ENCODE measurements at places on chromosomes 11 and 22.

- no peak for DNase-seq
These were observed 481.4 kb downstream of the ETS1 start for GRCh38 chr11:128105950-128106349.

GRCh38 chr11:22666688-22667439 lies 453 bp downstream of the GAS2 start:
- no peak for DNase-seq

DNA sequence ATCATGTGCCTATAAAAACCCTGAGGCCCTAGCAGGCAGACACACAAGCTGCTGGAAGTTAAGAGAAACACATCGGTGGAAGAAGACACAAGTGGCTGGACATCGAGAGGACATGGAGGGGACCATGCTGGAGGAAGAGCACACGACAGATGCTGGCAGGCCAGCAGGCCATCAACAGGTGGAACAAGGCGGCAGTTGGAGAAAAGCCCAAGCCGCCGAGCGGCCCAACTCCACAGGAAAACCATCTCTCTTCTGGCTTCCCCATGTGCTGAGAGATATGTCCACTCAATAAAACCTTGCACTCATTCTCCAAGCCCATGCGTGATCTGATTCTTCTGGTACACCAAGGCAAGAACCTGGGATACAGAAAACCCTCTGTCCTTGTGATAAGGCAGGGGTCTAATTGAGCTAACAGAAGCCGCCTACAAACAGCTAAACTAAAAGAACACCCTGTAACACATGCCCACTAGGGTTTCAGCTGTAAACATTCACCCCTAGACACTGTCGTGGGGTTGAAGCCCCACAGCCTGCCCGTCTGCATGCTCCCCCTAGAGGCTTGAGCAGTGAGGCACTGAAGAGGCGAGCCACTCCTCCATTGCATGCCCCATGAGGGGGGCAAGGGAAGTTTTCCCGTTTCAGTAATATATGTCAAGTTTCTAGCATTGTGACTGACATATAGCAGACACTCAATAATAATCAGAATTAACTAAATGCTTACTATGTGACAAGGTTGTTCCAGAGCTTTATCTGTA lies 39.0 kb upstream of the MMP20 start:
- DNase-seq = no peak

GRCh38 chr11:7894251-7894650 lies 36.8 kb downstream of the OR10A6 start:
- no peak for DNase-seq

- no peak for DNase-seq
These were observed 87.1 kb upstream of the CSNK2A3 start for GRCh38 chr11:11440144-11440543.

GRCh38 chr11:66720899-66721470 lies 8.0 kb downstream of the SPTBN2 start:
- no peak for DNase-seq

DNA sequence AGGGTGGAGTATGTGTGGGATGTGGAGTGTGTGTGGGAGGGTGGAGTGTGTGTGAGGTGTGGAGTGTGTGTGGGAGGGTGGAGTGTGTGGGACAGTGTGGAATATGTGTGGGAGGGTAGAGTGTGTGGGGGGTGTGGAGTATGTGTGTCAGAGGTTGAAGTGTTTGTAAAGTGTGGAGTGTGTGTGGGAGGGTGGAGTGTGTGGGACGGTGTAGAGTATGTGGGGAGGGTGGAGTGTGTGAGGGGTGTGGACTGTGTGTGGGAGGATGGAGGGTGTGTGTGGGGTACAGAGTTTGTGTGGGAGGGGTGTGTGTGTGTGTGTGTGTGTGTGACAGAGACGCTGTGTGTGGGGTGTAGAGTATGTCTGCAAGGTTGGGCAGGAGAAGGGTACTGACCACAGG lies 355.5 kb downstream of the CADM1 start:
- no peak for DNase-seq

DNA sequence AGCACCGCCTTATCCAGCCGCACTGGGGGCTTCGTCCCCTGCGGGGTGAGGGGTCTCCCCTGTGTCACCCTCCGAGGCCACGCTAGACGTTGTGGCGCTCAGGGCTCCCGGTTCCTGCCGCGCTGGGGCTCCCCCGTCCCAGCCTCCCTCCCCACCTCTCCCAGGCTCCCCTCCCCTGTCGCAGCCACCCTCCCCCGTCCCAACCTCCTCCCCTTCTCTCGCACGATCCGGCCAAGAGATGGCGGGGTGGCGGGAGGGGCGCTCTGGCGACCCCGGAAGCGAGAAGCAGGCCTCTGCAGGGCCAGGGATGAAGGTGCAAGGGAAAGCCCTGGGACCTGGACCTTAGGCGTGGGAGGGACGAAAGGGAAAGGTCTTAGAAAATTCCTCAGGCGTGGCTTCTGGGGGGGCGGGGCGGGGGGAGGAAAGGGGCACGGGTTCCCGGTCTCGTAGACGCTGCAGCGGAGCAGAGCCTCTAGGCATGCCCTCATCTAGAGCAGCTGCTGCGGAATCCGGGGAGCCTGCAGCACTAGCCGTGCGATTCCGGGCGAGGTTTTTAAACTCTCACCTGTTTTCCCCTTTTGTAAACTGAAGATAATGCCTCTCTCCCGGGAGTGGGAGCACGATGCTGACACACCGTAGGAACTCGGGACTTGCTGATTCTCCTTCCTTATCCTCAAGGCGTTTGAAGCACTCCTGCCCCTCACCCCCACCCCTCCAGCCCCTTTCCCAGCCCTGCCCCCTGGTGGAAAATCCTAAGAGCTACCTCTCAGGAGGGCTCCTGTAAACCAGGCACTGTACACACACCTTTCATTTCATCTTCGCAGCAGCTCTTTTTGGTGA lies 14.4 kb downstream of the KCNJ5 start:
- peak; percentile 38 for DNase-seq

DNA sequence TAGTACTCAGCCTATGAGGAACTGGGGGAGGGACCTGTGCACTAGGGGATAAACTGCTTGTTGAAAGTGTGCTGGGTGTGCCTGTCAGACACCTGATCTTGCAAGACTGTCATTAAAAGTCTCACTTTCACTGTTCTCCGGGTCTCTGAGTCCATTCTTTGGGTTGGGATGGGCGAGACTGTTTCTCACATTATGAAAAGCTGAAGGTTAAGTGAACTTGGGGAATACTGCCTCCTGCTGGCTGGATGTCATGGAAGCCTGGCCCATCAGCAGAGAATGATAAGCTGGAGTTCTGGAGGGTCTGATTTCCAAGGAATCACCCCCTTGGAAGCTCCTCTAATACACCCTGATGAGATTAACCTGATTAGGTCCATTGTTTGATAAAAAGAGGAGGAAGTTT lies 9.0 kb upstream of the VPREB1 start:
- peak; percentile 49 for DNase-seq

GRCh38 chr11:64970731-64971151 lies 1.2 kb downstream of the MAJIN start:
- no peak for DNase-seq

DNA sequence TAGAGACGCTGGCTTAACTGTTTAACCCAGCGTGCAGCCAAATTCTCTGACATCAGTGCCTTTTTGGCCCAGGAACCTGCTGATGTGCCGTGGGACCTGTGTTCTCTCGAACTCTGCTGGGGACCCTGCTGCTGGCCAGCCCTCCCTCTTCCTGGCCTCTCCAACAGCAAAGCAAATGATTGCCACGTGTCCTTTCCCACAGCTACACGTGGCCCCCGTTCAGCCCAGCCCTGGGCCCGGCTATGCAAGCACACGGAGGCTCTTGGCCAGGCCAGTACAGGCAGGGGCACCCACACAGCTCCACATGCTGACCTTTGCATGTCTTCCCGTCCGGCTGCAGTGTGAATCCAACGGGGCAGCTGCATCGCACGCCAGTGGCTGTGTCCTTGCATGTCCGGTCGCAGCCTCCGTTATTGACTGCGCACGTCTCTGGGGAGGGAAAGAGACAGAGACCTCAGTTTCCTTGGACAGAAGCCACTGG lies 51.6 kb upstream of the TTLL12 start:
- no peak for DNase-seq

DNA sequence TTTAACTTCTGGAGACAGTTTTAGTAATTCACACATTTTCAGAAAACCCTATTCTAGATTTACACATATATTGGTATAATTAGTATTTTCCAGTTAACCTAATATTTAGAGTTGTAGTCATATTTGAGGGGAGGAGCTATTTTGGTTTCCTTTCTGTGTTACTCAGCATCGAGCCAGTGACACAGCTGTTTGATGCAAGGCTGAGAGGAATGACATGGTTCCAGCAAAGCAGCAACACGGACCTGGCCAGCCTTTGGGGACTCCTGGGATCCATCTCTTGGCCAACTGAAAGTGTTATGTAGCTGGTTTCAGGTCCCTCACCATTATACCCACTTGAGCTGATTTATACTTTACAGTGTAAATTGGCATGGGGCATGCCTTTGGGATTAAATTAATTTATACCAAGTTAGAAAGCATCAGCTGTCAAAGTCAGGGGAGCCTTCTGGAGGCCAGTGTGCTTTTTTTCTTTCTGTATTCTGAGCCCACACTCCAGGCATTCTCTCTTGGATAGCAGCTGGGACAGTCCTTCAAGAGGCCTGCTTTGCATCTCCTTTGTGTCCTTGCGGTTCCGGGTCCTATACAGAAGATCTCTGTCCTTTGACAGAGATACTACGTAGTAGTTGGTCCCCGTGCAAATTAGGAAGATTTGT lies 91.3 kb upstream of the SLC25A18 start:
- DNase-seq = peak; percentile 13

DNA sequence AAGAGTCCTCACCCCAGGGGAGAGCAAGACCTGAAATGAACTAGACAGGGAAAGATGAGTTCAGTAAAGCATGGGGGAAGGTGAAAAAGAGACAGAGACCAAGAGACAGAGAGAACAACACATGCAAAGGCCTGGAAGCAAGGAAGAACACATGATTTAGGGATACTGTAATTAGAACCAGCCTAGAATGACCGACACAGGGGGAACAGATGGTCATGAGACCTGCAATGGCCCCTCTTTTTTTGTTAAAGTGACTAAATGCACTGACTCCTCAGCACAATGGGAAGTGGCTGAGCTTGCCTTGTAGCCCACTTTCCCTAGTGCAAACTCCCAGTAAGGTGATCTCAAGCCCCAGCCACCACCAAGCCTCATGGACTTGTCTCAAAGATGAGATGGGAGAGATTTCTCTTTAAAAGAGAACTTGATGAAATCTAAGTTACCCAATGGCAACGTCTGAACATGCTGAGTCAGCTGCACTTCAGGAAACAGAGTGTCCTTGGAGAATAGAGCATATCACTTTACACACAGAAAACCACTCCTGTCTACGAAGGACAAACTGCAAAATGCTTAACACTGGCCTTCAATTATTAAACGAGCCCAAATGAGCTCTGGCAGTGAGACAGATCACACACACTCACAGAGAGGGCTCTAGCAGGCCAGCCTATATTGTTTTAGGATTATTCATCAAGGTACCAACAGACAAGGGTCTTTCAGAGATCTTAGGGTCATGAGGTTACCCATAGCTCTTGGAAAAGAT lies 91.0 kb downstream of the SERGEF start:
- peak; percentile 25 for DNase-seq

DNA sequence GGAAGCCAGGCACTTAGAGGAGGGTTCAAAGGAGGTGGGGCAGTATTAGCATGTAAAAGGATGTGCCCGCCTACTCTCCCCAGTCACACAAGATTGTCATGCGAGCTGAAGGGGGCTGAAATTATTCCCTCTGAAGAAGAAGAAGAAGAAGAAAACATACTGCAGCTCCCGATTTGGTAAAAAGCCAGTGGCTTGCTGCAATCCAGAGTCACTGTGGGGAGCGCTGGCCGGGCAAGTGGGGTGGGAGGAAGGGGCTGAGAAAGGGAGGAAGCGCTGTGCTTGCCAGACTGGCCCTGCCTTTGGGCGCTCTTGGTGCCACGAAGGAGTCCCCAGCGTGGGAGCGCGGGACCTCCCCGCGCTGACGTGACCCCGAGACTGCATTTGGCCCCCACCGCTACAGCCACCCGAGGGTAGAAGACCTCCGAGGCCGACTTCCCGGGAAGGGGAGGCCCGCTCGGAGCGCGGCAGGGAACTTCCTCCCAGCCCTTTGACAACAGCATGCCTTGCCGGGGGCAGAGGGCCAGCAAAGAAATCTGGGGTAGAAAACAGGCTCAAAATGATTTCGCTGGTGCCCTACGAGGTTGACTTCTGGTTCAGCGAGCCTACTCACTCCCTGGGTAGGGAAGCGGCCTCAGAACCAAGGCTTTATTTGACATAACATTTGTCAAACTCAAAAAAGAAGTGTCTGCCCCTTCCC lies 906.3 kb downstream of the DLG2 start:
- no peak for DNase-seq

GRCh38 chr22:40397396-40397795 lies 27.0 kb downstream of the SGSM3 start:
- DNase-seq = no peak

GRCh38 chr11:119330237-119330636 lies 4.1 kb upstream of the RNF26 start:
- no peak for DNase-seq

DNA sequence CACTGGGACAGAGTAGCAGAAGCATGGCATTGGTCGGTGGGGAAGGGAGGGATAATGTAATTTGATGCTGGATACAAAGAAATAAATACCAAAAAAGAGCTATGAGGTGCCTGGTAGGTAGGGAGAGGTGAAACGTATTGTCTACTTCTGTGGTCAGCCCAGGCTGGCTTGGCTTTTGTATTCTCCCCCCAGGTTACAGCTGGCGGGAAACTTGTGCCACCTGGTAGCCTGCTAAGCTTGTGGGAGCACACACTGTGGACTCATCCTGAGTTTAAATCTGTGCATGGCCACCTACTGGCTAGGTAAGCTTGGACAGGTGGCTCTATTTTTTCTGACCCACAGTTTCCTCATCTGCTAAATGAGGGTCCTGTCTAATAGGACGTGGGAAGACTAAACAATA lies 165.2 kb upstream of the E2F8 start:
- no peak for DNase-seq

DNA sequence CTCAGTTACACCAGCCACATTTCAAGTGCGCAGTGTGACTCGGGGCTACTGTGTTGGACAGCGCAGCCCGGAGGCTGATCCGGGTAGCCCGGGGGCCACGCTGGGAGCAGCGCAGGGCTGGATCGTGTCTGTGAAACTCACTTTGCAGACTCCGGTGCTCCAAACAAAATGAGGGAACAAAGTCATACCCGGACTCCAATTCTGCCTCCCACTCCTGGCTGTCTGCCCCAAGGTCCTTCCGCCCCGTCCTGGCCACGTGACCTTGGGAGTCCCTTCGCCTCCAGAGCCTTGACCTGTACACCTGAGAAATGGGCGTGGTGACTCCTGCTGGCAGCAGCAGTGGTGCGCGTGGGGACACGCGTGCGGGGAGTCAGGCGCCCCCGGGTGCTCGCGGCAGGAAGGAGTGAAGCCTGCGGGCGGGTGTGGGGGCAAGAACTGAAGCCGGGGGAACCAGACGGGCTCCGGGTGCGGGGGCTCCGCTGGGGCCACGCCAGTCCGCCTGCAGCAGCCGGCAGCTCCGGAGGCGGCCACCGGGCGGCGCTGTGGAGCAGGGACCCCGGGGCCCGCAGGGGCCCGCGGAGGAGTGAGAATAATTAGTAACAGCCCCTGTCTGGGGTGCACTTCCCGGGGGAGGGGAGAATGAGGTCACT lies 42.4 kb downstream of the KCNJ4 start:
- DNase-seq = no peak

DNA sequence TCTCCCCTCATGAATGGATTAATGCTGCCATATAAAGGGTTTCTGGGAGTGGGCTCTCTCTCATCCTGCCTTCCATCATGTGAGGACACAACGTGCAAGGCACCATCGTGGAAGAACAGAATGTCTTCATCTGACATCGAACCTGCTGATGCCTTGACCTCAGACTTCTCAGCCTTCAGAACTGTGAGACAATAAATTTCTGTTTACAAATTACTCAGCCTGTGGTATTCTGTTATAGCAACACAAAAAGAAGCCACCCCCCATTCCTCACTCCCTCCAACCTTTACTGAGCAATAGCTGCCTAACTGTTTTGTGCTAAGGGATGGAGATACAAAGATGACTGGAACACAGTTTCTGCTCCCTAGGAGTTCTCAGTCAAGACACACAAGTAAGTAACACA lies 106.1 kb upstream of the PLET1 start:
- DNase-seq = no peak
